ENCODE measurements at places on chromosomes 1 and 21. TPM values are rescaled to one million over a fixed set of nuclear protein-coding genes. Genes with fewer than 3 reads are reported as not detected.

Gene CDC20
- polyA plus RNA-seq = not detected

Gene SLC66A1
- polyA plus RNA-seq = 7.9 TPM

Gene TMEM51
- 0.52 TPM for polyA plus RNA-seq

Gene SSBP3
- polyA plus RNA-seq = 16.9 TPM

Gene PRMT6
- 9.9 TPM for polyA plus RNA-seq

Gene S100A5
- not detected for polyA plus RNA-seq

Gene BSND
- not detected for polyA plus RNA-seq

Gene NHLH1
- polyA plus RNA-seq = 1.7 TPM

Gene UBL4B
- polyA plus RNA-seq = not detected

Gene TMEM52
- not detected for polyA plus RNA-seq

Gene INAVA
- polyA plus RNA-seq = 0.66 TPM

Gene LRRC53
- 1.6 TPM for polyA plus RNA-seq

Gene GJA5
- not detected for polyA plus RNA-seq

Gene ALG14
- 74.5 TPM for polyA plus RNA-seq

Gene VASH2
- 1.6 TPM for polyA plus RNA-seq

Gene NLRP3
- 12.5 TPM for polyA plus RNA-seq

Gene SLAMF6
- polyA plus RNA-seq = not detected

Gene FCRL3
- polyA plus RNA-seq = not detected

Gene TBX19
- polyA plus RNA-seq = not detected

Gene AMY1A
- not detected for polyA plus RNA-seq

Gene PPIAL4G
- polyA plus RNA-seq = 0.38 TPM

Gene PLD5
- 10.0 TPM for polyA plus RNA-seq

Gene MATN1
- polyA plus RNA-seq = not detected

Gene AK5
- 62.7 TPM for polyA plus RNA-seq

Gene MFAP2
- not detected for polyA plus RNA-seq

Gene RCAN3
- 0.78 TPM for polyA plus RNA-seq

Gene AMPD1
- polyA plus RNA-seq = not detected

Gene CASQ2
- 204 TPM for polyA plus RNA-seq

Gene C1orf216
- polyA plus RNA-seq = 11.7 TPM

Gene KIF14
- 0.17 TPM for polyA plus RNA-seq

Gene EXOC8
- 19.9 TPM for polyA plus RNA-seq

Gene RUSC1
- polyA plus RNA-seq = 69.1 TPM

Data from Purkinje cell (primary cell).